NCI-H1694 treated with DMSO at 0.1 percent for 48 hours (cell line): ENCODE measurements at places on chromosomes 5 and 9.

DNA sequence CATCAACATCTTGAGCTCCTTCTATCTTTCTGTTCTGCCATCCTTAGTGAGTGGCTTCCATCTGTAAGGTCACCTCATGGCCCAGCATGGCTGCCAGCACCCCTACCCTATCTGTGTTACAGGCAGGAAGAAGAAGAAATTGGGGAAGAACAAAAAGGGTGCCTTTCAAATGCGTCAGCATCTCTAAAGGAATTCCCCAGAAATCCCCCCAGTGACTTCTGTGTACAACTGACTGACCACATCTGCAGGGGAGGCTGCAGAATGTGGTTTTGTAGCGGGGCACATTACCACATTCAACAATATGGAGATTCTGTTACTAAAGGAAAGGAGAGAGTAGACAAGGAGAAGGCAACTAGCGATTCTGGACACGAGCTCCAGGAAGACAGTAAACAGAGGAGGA, 40.1 kb downstream of the ALG2 start:
- no peak for DNase-seq

DNA sequence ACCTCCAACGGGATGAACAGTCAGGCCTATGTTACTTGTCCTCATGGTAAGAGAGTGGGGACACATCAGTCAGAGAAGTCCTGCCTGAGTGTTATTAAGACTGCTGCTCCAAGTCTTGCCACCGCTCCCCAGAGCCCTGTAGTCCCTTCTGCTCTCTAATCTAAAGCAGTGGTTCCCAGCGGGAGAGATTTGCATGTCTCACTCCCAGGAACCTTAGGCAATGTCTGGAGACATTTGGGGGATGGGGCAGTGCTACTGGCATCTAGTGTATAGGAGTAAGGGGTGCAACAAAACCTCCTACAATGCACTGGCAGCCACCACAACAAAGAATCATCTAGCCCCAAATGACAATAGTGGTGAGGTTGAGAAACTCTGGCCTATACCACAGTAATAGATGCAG, 2.6 kb upstream of the SVEP1 start:
- no peak for DNase-seq

DNA sequence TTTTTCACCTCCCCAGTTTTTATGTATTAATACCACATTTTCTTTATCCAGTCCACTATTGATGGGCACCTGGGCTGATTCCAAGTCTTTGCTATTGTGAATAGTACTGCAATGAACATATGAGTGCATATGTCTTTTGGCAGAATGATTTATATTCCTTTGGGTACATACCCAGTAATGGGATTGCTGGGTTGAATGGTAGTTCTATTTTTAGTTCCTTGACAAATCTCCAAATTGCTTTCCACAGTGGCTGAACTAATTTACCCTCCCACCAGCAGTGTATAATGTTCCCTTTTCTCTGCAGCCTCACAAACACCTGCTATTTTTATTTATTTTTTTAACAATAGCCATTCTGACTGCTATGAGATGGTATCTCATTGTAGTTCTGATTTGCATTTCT, 340.2 kb downstream of the ADAMTS6 start:
- DNase-seq: peak; percentile 6

DNA sequence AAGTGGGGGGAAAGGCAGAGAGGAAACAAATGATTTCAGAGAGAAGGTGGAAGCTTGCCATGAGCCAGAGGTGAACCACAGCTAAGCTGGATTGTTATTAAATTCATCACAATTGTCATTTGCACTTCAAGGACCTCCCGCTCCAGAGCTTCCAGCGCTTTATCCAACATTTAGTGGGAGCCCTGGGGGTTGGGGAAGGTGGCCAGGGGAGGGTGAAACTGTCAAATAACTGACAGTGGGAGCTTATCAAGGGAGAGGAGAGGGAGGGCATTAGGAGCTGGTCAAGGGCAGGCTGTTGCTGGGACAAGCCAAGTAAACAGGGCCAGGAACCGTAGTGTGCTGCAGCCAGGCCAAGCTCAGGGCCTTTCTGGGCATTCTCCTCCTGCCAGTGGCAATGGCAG, 71.5 kb downstream of the SIL1 start:
- DNase-seq: no peak

DNA sequence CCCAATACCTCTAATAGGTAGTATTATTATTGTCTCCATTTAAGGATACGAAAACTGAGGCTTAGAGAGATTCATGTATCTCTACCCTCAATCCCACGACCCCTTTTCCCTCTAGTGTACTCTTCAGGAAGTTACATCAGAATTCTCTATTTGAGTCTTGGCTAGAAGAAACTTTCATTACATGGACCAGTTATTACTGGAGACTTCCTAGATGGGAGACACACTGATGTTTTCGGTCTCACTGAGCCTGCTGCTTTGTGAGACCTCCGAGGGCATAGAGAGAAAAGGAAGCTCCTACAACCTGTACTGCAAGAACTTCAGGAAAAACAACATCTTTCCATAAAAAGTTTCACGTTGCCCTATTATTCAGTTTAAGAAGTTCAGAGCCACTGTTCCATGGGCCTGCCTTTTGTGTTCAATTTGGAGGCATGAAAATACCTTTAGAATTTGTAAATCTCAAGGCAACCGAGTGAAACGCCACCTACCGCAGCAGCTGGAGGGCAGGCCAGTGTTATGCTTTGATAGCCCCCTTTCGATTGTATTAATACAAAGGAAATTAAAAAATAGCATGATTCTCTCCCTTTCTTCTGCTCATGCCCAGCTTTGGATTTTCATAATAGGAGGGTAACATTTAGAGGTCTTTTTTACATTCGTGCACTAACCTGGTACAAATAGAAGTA, 223.3 kb downstream of the EBF1 start:
- DNase-seq: no peak

GRCh38 chr5:23703940-23704855, 196.8 kb downstream of the PRDM9 start:
- no peak for DNase-seq

- DNase-seq: peak; percentile 70
Measured at GRCh38 chr5:37837414-37838032, 2.3 kb downstream of the GDNF start.

DNA sequence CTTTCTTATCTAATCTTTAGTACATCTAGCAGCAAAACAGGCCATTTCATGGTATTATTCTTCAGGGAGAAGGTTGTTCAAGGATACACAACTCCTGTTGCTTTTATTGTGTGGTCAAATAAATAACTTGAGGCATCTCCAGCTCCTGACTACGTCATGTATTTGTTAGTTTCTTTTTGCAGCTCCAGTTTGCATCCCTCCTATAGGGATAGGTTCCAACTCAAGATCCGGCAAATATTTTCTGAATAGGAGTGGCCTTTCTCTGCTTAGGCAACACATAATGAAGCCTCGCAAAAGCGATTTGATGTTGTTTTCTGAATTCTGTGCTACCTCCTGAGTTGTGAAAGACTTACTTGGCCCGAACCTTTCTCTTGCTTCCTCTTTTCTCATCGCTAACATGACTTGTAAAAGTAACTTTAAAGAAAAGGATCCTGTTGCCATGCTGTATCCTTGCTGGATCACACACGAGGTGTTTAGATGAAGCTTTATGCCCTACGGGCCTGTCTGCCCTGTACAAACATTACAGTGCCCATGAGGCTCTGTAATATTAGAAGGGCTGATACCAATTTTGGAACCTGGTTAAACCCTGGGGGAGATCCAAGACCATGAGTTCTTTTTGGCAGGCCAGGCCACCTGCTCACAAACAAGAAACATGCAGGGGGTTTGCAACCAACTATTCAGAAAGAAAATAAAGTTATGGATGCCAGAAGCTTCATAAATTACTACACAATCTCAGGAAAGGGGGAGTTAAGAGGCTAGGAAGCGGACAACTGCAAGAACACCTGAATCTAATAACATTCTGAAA, 149.8 kb upstream of the FGF10 start:
- DNase-seq: no peak

DNA sequence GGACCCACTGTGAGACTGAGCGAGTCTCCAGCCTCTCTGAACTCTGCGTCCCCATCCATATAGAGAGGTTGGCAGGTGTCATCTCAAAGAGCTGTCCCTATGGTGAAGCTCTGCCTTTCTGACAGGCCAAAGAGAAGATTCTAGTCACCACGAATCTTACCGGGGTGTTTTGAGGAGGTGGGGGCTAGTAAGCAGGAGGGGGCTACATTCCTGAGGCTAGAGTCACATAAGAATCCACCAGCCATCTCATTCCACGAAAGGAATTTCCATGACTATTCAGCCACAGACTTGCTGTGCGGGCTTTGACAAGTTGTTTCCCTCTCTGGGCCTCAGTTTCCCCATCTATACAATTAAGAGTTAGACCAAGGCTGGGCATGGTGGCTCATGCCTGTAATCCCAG, 16.3 kb downstream of the PDGFRB start:
- DNase-seq: no peak
